ENCODE measurements at places on chromosomes 4 and X.

DNA sequence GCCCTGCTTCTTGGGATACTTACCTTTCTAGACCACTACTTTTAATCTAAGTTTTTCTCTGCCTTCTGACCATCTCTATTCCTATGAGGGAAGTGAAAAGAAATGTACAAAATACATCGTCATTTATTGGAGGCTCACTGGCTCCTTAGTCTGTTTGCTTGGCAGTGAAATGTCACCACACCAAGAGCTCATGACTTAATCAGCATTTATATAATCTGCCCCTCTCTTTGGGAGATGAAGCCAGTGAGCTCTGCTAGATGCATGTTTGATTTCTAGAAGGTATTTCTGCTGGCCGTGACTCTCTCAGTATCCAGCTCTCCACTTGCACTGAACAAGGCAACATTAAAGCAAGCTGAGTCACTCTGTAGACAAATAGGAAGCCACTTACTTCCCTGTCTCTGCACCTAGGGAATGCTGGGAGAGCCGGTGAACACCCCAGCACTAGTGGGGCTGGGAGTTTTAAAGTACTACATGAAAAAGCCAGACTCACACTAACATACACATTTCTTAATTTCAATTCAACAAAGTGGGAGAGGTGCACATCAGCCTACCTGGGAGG, 79.1 kb downstream of the MID1IP1 start:
- DNase-seq: no peak

DNA sequence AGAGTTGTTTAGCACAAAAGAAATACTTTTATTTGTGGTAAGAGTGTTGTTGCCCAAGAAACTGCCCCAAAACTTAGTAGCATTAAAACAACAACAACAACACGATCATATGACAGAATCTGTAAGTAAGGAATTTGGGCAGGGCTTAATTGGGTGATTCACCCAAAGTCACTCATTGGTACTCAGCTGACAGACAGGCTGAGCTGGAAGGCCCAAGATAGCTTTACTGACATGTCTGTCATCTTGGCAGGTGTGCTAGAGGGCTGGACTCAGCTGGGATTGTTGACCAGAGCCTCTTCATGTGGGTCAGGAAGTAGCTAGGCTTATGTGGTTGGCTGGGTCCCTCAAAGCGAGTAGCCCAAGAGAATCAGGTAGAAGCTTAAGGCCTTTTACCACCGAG, 52.3 kb downstream of the KIAA0232 start:
- DNase-seq: no peak

DNA sequence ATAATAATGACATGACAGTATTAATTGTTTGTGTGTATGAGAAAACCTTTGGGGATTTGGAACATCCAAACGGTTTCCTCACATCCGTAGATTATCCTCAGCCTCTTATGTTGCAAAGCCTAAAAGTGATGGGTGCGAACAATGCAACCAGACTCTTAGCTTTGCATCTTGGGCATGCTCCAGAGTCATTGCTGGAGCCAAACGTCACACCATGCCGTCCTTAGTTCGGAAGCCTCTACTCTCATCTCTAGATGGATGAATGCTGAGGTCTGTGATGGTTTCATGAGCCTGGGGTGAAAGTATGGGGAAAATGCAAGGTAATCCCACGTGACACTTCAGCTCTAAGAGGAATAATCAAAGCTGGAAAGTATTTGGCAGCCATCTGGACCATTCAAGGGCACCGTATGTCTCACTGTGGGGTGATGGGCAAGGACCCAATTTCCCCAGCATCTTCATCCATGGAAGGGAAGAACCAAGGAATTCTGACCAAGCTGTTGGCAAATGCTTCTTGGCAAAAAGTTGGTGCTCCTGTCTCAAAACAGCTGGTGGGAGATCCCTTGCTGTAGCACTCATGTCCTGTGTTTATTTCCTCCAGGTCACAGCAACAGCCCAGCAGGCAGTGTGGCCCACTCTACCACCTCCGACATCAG, 6.3 kb upstream of the RTL5 start:
- DNase-seq: no peak

GRCh38 chr4:180769791-180770190, 1473.4 kb upstream of the TENM3 start:
- DNase-seq: no peak

- peak; percentile 31 for DNase-seq
These were observed 509.6 kb upstream of the DIPK2B start for GRCh38 chrX:45710081-45710801.

DNA sequence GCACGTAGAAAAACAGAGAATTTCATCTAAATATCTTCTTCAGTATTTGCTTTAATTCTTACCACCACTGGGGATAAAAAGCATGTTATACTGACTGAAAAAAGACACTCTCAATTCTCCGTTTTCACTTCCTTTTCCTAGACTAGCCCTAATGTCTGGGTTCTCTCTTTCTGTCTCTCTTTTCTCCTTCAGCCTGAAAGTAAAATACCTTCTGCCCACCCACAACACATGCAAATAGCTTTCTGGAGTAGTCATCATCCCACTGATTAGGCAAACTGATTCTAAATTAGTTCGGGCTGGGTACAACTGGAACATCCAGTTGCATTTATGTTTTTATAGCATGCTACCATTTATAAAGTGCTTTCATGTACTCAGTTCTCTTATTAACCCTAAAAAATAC, 142.4 kb upstream of the ANKRD50 start:
- DNase-seq: no peak

GRCh38 chrX:15349046-15349445, 13.7 kb upstream of the PIGA start:
- peak; percentile 43 for DNase-seq

DNA sequence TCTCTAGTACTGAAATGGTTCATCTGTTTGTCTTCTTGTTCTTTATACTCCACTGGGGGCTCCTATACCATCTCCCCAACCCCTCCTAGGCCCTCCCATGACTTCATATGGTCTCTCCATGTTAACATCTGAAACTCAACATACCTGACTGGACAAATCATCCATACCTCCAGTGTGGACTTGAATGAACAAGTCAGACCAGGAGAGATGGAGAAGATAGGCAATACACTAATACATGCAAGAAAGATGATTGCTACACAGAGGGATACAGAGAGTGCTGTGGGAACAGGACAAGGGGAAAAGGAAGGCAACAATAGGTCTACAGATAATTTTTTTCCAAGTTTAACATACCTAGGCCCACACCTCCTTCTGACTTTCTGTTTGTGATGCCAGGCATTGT, 175.1 kb downstream of the FHIP1A start:
- DNase-seq: no peak

- DNase-seq: no peak
These were observed 549.4 kb downstream of the TLL1 start for GRCh38 chr4:166422475-166422874.

DNA sequence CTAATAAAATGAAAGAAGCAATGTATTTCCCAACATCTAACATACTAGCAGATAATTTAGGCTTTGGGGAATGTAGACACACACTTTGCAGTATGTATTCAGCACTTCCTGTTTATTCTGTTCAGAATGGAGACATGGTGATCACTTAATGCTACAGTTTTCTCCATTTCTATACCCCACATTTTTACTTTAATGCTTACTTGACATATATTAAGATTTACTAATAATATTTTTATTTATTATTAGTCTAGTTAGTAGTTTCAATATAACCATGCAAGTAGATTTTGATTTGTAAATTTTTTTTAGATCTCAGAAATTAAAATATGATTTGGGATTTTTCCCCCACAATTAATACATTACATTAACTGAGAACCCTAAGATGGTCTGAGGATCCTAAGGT, 98.4 kb downstream of the PRSS12 start:
- DNase-seq: no peak

DNA sequence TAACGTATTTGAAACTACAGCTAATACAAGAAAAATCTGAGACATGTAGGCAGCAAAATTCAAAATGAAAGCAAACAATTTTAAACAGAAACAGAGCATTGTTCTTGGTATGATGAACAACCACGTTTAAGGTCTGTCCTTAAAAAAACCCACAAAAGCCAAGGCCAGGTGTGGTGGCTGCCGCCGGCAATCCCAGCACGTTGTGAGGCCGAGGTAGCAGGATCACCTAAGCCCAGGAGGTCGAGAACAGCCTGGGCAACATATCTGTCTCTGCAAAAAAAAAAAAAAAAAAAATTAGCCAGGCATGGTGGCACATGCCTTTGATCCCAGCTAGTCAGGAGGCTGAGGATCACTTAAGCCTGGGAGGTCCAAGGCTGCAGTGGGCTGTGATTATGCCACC, 13.7 kb downstream of the RWDD4 start:
- DNase-seq: no peak

- no peak for DNase-seq
These were observed 51.3 kb downstream of the RTL9 start for GRCh38 chrX:110409925-110410324.

- DNase-seq: no peak
These were observed 51.9 kb downstream of the RBM47 start for GRCh38 chr4:40577588-40578253.
